BJ (cell line): ENCODE measurements at places on chromosomes 12 and 14.

DNA sequence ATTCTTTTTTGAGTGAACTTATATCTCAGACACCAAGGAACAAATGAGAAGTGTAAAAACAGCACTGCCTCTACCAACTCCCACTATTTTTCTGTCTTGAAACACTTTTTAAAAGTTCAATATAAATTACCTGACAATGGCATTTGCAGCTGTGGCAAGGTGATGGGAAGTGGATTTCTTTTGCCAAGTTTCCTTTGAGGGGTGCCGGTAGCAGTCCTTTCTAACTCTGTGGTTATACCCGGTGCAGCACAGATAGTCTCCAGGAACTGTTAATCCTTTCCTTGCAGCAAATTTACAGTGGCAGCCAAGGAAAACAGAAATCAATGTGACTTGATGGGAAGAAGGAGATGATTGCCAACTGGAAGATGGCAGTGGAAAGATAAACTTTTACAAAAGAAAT, 243.7 kb downstream of the BCAT1 start:
- DNase-seq: no peak

DNA sequence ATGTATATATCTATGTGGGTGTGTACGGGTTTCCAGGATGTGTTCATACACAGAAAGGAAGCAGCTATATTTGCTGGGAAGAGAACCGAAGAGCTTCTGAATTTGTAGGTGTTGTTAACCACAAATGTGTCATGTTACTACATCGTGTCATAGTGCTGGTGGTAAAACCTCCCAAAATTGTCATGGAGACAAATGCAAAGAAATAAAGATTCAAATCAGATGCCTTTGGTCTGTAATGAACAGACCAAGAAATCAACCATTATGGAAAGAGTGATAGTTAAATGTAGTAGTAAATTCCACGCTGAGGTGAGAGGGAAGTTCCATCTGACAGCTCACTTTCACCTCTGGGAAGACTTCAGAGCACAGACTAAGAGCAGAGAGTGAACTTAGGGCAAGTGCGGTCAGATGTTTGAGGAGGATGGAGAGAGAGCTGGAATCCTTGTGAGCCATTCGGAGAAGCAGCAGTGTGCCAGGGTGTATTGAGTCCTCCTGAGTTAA, 487.5 kb downstream of the TMEM121 start:
- no peak for DNase-seq

DNA sequence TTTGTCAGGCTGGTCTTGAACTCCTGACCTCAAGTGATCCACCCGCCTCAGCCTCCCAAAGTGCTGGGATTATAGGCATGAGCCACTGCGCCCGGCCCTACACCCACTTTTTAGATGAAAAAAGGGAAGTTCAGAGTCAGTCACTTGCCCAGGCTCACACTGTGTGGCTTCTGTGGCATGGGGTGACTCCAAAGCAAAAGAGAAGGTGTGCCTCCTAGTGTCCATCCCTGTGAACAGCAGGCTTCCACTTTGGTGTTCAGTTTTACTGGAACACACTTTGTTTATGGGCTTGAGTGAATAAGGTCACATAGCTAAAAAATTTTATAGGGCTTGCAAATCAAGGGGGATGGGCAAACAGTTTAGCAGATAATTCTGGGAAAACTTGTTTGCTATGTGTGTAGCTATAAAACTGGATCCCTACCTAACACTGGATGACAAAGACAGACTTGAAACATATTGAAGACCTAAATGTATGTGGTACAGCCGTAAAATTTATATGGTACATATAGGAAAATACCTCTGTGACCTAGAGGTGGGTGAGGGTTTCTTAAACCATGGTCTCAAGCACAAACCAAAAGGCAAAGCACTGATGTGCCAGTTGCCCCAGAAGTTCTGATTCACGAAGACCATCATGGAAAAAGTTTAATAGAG, 54.9 kb downstream of the EID3 start:
- no peak for DNase-seq

- no peak for DNase-seq
Measured at GRCh38 chr12:125434936-125435443, 369.8 kb downstream of the AACS start.

GRCh38 chr12:121803861-121804416, at the start of gene SETD1B:
Gene SETD1B (plus strand): TSS chr12:121804009. CDS start chr12:121804738, 729 bp downstream.
- no peak for DNase-seq
